ENCODE measurements at places on chromosomes 2 and 18.

DNA sequence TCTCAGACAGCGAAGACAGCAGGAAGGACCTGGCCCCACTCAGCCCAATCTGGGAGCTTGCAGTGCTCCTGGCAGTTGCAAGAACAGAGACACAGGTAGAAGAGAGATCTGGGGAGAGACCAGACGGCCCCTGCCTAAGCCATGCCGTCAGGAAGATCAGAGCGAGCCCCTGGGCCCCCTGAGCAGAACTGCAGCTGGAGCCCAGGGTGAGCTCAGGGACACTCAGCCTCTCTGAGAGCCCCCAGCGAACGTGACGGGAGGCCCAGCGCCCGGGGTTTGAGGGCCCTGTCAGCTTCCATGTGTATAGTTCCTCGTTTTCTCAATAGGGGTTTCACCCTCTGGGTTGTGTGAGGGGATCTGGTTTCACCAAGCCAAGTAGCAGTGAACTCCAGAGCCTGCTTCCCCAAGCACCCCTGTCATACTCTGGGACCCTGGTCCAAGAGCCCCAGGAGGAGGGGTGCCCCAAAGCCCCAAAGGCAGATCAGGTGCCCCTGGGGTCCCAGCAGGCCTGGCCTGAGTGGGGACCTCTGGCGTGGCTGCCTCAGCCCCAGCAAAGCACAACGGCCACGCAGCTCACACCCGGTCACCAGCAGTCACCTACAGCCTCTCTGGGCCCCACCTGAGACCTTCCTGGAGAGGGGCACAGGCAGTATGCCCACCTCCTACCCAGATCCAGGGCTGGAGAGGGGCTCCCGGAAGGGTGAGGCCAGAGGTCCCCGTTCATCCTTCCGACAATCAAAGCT is 431.3 kb upstream of the MYT1L start:
- DNase-seq, result no peak

GRCh38 chr2:7180638-7181370 is 263.6 kb downstream of the RNF144A start:
- DNase-seq, result no peak

- DNase-seq, result no peak
Measured at GRCh38 chr18:75818383-75818782, 390.9 kb upstream of the SMIM21 start.

GRCh38 chr2:104846786-104847585 is 6.9 kb upstream of the POU3F3 start:
- no peak for DNase-seq

DNA sequence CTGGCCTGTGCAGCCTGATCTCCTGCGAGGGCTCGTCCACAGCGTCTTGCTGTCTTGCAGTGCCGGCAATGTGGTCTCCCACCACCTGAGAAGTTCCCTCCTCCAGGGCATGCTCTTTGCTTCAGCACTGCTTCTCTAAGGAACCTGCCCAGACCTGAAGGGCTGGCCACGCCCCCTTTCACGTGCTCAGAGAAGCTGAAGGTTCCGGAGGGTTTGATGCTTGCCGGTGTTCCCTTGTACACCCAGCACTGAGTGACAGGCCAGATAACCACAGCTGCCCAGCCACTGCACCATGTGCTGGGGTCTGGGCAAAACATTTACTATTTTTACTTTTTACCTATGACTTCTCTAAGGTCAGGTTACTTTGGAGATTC is 1.7 kb upstream of the POLR2D start:
- DNase-seq, result peak; percentile 41

GRCh38 chr2:23940718-23941620 is 706 bp downstream of the UBXN2A start:
- DNase-seq, result no peak

All from activated gamma-delta T cell treated with anti-CD3 and anti-CD28 coated beads, Interleukin-2, amount 50 U/mL, for 16 hours (primary cell).